ENCODE measurements at places on chromosomes 6 and 20.

DNA sequence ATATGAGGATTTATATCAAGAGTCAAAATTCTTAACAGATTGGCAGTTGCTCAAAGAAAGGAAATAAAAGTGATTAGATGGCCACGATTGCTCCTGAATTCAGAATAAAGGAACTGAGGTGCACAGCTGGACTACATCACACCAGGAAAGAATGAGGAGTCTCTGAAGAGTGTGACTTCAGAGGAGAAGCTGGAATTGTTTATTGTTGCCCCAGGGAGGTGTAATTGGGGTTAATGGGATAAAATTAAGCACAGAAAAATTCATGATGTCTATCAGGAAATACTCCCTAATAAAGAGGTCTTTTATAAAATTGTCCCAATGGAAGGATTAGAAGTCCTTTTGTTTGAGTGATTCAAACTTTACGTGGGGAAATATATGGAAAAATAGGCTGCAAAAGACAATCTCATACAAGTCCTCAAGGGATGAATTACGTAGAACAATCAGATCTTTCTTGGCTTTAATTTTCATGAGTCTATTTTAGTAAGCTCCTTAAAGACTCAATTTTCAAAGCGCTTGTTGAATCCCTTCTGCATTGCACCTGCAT lies 208.6 kb upstream of the RNF217 start:
- no peak for DNase-seq

- DNase-seq, result no peak
Observed at GRCh38 chr20:23879328-23879798, at the start of gene CST5. CST5 (minus strand) TSS chr20:23879748; CDS start chr20:23879676, 72 bp downstream.

- no peak for DNase-seq
Observed at GRCh38 chr20:62246872-62247652, 8.7 kb downstream of the OSBPL2 start.

GRCh38 chr6:128307671-128308070 lies 212.7 kb downstream of the PTPRK start:
- DNase-seq, result no peak

GRCh38 chr6:148303616-148304015 lies 39.0 kb upstream of the SASH1 start:
- DNase-seq, result no peak

DNA sequence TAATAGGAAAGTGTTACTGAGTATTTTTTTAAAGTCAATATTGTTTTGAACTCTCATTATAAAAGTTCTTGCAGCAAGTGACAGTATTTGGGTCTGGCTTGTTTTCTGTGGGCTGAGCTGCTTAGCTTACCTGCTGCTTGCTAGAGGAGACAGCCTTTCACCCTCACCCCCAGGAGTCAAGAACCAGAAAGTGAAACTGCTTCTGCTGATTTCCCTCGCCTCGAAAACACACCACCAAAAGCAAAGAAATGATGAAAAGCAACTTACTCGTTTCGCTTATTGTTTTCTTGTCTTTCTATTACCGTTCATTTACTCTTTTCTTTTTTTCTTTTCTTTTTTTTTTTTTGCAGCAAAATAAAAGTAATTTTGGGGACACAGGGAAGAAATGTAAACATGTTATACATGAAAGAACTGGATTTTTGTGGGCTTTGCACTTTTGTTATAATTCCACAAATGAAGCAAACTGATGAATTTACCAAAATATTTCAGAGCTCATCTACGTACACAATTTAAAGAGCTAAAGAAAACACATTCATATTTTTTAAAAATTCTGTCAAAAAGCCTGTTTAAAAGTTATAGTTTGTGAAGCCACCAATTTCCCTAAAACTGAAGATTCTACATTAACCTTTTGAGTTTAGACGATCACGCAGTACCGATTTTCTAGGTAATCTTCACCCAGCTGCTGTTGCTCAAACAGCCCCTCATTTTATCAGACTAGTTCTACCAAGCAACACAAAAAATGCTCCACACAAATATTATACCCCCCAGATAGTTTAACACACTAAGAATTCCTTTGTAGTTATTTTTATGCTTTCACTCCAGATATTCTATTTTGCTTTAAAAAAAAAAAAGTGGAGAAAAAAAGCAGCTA lies 1.7 kb downstream of the SCML4 start:
- DNase-seq, result no peak

DNA sequence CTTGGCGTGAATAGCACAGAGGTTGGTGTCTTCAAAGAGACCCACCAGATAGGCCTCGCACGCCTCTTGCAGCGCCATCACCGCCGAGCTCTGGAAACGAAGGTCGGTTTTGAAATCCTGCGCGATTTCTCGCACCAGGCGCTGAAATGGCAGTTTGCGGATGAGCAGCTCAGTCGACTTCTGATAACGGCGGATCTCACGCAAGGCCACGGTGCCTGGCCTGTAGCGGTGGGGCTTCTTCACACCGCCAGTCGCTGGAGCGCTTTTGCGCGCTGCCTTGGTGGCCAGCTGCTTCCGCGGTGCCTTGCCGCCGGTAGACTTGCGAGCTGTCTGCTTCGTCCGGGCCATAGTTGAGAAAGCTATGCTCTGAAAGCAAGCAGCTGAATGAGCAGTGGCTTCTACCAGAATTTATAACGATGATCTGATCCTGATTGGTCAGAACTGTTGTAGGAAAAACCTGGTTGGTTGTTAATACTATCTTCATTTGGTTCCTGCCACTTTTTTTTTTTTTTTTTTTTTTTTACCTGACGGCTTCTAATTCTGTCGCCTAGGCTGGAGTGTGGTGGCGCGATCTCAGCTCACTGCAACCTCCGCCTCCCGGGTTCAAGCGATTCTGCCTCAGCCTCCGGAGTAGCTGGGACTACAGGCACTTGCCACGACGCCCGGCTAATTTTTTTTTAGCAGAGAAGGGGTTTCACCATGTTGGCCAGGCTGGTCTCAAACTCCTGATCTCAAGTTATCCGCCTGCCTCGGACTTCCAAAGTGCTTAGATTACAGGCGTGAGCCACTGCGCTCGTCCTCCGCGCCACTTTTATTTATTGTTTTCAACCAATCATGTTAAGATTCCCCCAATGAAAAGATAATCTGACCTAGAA lies 21.5 kb downstream of the OR2B2 start:
- peak; percentile 96 for DNase-seq

Measured in fibroblast of skin of right quadriceps (primary cell).